ENCODE measurements at places on chromosomes 6 and 20. TPM values are rescaled to one million over a fixed set of nuclear protein-coding genes. Genes with fewer than 3 reads are reported as not detected.
A peak's percentile ranks its signal among the peaks of the same experiment; 100 is the strongest.

Gene HLA-DMA
- 15.9 TPM for total RNA-seq

Gene IYD
- not detected for total RNA-seq

GRCh38 chr20:32017711-32018251 is 7.5 kb downstream of the CCM2L start:
- DNase-seq: no peak

GRCh38 chr6:158923805-158924498 is 76.0 kb downstream of the RSPH3 start:
- no peak for DNase-seq

- DNase-seq: no peak
Observed at GRCh38 chr6:149044528-149044927, 273.0 kb upstream of the TAB2 start.

DNA sequence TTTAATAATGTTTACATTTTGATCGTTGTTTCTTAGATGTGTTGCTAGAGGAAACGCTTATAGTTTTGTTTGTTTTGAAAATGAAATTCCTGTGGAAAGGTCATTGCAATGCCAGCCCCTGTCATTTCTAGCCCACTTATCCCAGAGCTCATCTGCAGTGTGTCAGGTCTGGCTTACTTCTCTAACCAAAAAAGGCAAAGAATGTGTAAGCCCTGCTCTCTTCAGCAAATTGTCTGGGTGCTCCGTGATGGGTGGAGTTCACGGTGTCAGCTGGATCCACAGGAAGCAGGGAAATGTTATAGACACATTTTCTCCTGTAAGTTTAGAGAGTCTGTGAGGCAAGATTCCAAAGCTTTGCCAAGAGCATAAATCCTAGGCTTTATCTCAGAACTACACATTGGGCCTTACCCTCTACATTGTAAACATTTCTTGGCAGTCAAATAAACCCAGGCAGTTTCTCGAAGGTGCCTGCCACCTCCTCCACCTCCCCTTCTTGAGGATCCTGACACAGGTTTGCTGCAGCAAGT is 50.9 kb downstream of the RPRD1B start:
- no peak for DNase-seq

- DNase-seq: peak; percentile 36
Observed at GRCh38 chr6:16129623-16130401, 926 bp downstream of the MYLIP start.

DNA sequence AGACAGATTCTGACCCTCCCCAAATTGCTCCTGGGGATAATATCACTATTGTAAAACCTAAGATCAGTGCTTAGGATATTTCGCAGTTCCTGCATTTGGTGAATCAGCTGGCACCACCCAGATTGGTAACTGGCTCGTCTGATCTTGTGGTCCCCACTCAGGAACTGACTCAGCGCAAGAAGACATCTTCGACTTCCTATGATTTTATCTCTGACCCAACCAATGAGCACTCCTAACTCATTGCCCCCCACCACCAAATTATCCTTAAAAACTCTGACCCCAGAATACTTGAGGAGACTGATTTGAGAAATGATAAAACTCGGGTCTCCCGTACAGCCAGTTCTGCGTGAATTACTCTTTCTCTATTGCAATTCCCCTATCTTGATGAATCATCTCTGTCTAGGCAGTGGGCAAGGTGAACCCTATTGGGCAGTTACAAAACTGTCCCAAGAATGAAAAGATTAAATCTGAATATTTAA is 55.7 kb upstream of the PRND start:
- peak; percentile 66 for DNase-seq

- no peak for DNase-seq
Observed at GRCh38 chr6:146857980-146858347, 259.2 kb downstream of the ADGB start.

- no peak for DNase-seq
Observed at GRCh38 chr20:14853079-14853478, 515.7 kb upstream of the FLRT3 start.
